Activated CD4-positive, alpha-beta T cell treated with anti-CD3 and anti-CD28 coated beads, Interleukin-2, Interleukin-4, amounts not matched to agents 100 ng/mL and 50 ng/mL, durations not matched to agents 16 hours and 8 hours (primary cell): ENCODE measurements at places on chromosomes 2 and 18.

DNA sequence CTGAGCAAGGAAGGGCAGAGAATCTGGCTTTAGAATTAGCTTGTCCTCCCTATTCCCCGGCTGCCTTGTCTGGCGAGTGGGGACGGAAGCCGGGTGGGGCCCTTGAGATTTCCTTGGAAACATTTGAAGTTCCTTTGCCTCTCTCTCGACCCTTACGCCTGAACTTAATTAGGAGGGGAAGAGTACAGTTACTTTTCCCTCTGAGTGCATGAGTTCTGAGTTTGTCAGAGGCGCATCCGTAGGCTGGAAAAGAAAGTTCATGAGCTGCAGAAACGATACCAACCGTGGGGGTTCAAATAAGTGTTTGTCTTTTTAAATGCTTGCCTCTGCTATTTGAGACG is 468 bp downstream of the PIKFYVE start:
- DNase-seq: no peak

DNA sequence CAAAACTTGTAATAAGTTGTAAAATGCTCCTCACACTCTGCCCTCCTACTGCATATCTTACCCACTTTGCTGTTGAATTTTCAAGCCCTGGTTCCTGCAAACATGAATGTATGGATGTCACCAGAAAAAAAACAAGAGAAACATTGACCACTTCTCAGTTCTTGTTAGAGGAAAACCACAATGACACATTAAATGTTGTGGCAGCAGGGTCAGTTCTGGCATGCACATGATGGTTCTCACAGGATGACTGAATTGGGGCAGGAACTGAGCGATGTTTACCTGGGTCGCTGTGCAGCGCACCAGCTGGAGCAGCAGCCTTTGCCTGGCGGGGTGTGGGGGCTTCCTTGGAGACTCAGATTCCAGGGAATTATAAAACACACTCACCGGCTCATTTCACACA is 14.0 kb upstream of the PRKCE start:
- DNase-seq: peak; percentile 40

DNA sequence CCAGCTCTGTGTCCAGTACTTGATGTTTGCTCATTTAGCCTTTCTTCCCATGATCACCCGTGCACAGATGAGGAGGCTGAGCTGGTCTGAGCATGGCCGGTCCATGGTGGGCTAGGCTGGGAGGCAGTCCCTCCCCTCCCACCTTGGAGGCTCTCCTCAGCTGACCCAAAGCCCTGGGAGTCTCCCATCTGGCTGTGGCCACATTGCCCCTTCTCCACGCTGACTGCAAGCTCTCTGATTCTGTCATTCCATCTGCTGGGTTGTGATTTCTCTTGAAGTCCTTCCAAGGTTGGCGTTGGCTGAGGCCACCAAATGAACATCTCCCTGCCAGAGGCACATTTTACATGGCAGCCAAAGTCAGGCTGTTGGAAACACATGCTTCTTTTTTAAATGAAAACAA is 44.0 kb downstream of the ACKR3 start:
- no peak for DNase-seq

GRCh38 chr18:79644666-79645057 is 34.9 kb upstream of the CTDP1 start:
- no peak for DNase-seq

GRCh38 chr18:8224576-8224975 is 384.7 kb upstream of the RAB12 start:
- DNase-seq: no peak

GRCh38 chr2:45469314-45470099 is 141.6 kb downstream of the SRBD1 start:
- no peak for DNase-seq

DNA sequence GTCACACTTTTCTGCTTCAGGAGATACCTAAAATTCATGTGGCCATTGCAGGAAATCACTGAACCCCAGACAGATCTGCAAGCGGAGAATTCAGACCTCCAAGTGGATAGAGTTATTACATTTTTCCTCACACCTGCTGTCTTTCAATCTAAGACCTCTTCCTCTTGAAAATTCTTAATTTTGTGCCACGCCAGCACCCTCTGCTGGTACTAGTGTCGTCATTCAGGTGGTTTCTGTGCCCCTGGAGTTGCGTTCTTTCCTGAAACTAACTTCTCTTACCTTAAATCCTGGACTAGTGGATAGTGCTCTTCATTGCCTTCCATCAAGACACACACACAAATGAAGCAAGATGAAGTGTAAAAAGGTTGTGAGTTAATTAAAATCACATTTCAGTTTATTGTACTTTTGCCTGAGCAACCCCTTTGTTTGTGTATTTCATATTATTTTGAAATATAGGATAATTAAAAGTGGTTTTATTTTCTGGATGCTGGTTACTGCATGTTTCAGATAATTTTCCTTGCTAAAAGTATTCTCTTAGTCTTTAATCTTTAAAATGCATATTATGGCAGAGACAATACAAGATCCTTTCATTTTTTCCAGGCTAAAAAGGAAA is 1.6 kb upstream of the DNER start:
- DNase-seq: peak; percentile 34

DNA sequence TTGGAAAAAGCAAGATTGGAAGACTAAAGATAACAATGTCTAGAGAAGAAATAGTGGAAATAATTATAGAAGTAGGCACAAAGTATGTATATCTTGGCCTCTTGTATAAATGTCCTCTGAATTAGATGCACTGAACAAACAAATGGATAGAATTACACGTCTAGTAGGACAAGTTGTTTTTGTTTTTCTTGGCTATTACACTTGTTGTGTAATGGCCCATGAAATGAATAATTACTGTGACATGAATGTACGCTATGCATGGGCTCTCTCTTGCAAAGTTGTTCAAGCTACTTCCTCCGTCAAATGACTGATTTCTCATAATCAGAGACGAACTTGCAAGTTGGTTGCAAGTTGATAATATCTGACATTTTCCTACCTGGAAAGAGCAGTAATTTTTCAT is 126.2 kb downstream of the PDE1A start:
- DNase-seq: no peak

DNA sequence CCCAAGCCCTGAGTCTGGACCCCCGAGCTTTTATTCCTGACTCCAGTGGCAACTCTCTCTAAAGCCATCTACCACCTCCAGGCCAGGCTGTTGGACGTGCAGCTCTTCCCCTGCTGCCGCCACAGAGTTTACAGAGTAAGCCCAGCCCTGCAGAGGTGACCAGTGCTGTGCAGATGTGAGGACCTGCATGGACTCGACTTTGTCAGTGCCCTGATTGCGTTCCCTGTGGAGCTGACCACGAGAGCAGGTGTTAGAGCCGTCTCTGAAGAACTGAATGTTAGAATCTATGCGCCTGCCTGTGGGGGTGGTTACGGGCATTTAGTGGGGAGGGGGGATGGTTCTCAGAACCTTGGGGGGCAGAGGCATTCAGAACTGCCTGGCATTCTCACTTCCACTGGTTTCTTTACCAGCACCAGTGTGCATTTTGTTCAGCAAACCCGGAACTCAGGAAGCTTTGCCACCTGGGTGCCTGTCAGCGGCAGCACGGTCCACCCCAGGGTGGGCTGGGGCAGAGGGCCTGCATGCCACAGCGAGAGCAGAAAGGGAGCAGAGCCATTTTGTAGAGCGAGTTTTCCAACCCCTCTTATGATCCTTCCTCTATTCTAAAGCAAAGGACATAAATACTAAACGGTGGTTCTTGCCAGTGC is 137.9 kb downstream of the KLHL29 start:
- no peak for DNase-seq

GRCh38 chr2:171210216-171210863 is 49.6 kb upstream of the TLK1 start:
- DNase-seq: no peak

- no peak for DNase-seq
These were observed 2.9 kb upstream of the CIDEA start for GRCh38 chr18:12251311-12251710.

GRCh38 chr2:240601061-240601830 is 14.7 kb downstream of the CAPN10 start:
- no peak for DNase-seq

DNA sequence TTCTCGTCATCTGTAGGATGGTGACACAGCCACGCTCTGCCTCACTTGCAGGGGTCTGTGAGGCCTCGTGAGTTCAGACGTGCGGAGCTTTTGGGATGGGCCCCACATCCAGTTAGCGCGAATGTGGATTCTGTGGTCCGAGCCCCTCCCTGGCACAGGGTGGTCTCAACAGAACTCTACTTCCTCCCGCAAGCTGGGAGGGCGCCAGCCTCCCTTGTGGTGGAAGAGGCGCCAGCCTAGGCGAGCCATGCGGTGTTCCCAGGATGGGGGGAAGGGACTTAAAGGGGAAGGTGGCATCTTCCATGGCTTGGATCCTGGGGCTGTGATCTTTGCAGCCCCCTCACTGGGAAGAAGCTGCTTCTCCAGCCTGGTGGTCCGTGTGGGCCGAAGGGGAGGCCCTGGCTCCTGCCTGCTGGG is 1.4 kb downstream of the SNORC start:
- DNase-seq: no peak

GRCh38 chr18:46740046-46740445 is 16.8 kb downstream of the ST8SIA5 start:
- DNase-seq: no peak

GRCh38 chr2:218219934-218220333 is 2.9 kb downstream of the ARPC2 start:
- DNase-seq: peak; percentile 25

DNA sequence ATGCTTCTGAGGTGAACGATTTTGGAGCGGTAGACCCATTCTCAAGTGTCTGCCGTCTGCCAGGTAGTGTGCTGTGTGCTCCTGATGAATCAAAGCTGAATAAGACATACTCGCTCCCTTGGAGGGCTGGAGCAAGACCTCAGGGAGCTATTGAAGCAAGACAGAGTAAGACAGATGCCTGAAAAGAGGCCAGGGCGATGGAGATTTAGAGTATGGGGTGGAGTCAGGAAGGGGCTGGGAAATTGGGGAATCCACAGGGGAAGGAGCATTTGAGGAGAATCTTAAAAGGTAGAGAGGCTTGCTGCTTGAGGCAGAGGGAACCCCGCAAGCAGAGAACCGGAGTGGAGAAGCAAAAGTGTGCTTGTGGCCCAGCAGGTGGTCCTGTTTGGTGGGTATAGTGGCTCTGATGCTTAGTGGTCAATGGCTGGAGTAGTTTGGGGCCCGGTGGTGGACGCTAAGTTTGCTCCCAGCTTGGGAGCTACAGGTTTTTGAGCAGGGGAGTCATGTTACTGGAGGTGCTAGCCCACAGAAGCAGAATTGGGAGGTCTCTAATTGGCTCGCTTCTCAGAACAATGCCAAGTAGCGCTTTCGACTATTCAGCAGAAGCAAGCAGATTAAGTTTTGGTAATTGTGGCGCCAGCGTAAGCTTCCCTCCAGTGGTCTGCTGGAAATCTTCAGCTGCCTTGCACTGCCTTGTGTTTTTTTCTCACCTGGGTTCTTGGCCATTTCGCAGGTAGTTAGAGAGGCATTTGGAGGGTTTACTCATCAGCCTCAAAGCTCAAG is 2.0 kb downstream of the CNNM4 start:
- no peak for DNase-seq

- DNase-seq: no peak
These were observed 152.5 kb downstream of the TSN start for GRCh38 chr2:121907928-121908327.

GRCh38 chr2:20350753-20351554 is at the start of gene PUM2:
Gene PUM2 (minus strand): TSS chr2:20350844. CDS start chr2:20327360, 23,484 bp downstream.
- DNase-seq: peak; percentile 95

- no peak for DNase-seq
These were observed 204.5 kb downstream of the TXNL1 start for GRCh38 chr18:56433919-56434318.

DNA sequence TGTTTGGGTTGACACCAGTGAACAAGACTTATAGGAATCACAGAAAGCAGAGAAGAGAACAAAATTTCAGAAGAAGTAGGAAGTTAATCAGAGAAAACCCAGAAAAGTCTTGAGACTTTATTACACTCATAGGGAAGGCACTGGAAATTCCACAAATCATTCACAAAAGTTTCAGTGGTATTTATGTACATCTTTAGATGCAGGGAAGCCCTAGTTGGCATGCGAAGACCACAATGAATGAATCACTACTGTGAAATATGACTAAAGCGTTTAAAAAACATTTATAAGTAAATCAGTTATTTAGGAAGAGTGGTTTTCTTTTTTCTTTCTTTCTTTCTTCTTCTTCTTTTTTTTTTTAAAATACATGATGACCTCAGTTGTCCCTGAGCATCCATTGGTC is 105.1 kb downstream of the NUP35 start:
- peak; percentile 39 for DNase-seq
